Stimulated activated CD8-positive, alpha-beta memory T cell treated with anti-CD3 and anti-CD28 coated beads, Interleukin-7, amount 100 ng/mL, for 4 hours (primary cell): ENCODE measurements at places on chromosomes 3 and 15.

GRCh38 chr3:135197856-135198255 is 402.8 kb downstream of the EPHB1 start:
- no peak for DNase-seq

GRCh38 chr3:16200411-16200810 is 25.9 kb downstream of the GALNT15 start:
- no peak for DNase-seq

DNA sequence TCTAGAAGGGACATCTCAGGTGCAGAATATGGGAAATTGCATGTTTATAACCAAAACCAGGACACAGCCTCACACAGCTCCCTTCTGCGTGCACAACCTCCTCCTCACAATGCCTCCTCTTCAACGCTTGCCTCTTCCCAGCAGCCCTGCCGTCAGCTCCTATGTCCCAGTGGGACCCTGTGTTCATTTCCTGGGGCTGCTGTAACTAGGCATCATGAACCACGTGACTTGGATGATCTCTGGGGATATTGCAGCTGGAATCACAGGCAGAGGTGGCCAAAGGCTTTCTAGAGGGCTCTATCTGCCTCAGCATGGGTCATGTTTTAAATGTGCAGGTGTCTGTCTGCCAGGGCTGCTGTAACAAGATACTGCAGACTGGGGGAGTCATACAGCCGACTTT is 375.3 kb downstream of the OCA2 start:
- DNase-seq, result no peak

GRCh38 chr3:39415983-39416382 is 9.5 kb downstream of the RPSA start:
- DNase-seq, result no peak

DNA sequence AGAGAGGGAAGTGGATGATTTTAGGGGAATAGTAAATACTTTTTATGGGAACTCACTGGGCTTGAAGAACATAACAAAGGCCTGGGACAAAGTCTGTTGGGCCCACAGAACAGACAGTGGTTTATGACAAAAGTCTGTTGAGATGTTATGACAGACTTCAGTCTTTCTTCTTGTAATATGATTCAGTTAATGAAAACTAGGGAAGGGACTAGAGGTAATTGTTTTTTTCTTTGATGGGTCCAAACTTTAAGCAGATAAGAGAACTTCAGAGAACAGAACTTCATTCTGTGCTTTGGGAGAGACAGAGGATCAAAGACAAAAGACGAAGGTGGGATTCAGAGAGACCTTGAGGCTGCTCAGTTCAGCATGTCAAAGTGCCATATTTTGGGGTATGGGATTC is 9.3 kb downstream of the CRYBG3 start:
- no peak for DNase-seq

DNA sequence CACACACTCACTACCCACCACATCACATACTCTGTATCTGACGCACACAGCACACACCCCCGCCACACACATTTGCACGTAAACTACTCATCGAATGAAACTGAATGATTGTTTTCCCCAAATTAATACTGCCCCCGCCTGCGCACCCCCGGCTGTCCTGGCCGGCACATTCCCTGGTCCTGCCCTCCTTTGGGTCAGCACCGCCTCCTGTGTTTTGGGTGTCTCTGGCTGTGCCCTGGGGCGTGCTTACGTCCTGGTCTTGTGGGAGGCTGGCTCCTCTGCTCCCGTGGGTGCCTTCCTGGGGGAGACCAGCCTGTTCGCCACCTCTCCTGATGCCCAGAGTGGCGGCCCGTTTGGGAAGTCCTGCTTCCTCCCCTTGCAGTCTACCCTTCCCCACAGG is 30.2 kb downstream of the APBA2 start:
- no peak for DNase-seq

DNA sequence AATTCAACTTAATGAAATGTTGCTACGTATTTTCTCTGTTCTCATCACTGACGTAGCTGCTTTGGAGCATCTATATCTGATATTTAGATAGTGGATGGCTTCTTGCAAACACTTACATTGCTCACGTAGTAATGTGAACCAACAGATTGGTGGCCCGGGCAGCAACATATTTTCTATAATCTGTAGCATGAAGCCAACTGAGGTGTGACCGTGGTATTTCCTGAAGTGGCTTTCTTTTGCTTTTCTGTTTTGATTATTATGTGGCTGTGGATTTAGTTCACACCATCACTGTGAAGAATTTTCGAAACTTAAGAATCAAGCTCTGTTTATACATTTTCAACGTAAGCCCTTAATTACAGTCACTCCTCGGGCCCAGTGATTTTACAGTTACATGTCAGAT is 288.5 kb downstream of the LPP start:
- DNase-seq, result no peak

- DNase-seq, result no peak
Observed at GRCh38 chr15:99632521-99632920, 66.7 kb downstream of the MEF2A start.

DNA sequence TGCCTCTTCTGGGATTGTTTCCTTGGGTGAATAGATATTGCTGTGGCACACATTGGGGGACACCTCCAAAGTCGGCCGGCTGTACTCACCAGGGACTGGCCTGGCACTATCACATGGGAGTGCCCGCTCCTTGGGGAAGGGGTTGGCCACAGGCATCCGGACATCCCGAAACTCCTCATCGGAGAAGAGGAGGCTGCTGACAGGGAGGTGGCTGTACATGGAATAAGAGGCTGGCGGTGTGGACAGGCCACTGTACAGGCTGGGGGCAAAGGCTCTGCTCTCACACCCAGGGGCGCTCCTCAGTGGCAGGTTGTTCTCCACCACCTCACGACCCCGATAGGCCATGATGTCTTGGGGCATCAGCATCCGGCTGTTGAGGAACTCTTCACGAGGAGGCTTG is 15.7 kb downstream of the BCL6 start:
- no peak for DNase-seq

GRCh38 chr3:190566043-190566933 is 52.4 kb downstream of the IL1RAP start:
- DNase-seq, result peak; percentile 38

DNA sequence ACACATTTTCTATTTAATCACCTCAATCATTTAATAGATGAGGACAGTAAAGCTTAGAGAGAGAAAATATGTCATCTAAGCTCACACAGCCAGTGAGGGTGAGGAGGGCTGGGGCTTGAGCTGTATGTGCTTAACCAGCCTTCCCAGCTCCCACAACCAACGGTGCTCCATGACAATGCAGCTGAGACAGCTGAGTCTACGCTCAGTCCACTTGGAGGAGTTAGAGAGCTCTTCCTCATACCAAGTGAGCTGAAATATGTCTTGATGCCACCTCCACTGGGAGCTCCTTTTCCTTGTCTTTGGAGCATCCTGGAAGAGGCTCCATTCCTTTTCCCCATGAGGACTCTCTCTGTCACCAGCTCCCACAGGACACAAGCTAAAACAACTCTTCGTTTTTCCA is 9.3 kb downstream of the HOMER2 start:
- DNase-seq, result no peak

GRCh38 chr3:178063461-178063860 is 472.8 kb upstream of the KCNMB2 start:
- no peak for DNase-seq

- DNase-seq, result no peak
Observed at GRCh38 chr3:134721214-134721613, 70.4 kb upstream of the KY start.

- no peak for DNase-seq
Observed at GRCh38 chr3:23136054-23136453, 67.1 kb upstream of the UBE2E2 start.

GRCh38 chr3:101976473-101976872 is 127.2 kb downstream of the NFKBIZ start:
- no peak for DNase-seq

- DNase-seq, result no peak
Observed at GRCh38 chr3:127131424-127132170, 61.3 kb upstream of the PRR23E start.

DNA sequence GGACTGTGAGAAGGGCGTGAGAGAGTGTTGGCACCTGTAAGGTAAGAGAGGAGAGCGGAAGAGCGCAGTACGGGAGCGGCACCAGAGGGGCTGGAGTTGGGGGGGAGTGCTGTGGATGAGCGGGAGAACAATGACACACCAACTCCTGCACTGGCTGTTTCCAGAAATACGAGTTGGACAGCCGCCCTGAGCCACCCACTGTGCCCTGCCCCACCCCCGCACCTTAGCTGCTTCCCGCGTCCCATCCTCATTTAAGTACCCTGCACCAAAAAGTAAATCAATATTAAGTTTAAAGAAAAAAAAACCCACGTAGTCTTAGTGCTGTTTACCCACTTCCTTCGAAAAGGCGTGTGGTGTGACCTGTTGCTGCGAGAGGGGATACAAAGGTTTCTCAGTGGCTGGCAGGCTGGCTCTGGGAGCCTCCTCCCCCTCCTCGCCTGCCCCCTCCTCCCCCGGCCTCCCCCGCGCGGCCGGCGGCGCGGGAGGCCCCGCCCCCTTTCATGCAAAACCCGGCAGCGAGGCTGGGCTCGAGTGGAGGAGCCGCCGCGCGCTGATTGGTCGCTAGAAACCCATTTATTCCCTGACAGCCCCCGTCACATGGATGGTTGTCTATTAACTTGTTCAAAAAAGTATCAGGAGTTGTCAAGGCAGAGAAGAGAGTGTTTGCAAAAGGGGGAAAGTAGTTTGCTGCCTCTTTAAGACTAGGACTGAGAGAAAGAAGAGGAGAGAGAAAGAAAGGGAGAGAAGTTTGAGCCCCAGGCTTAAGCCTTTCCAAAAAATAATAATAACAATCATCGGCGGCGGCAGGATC is at the start of gene SOX2:
Gene SOX2 (plus strand): TSS at position 601 of the 811 bp plus-strand sequence. CDS start 436 bp downstream, outside the sequence.
- DNase-seq, result no peak
